Fibroblast of the aortic adventitia (primary cell): ENCODE measurements at places on chromosomes 3 and 15.

DNA sequence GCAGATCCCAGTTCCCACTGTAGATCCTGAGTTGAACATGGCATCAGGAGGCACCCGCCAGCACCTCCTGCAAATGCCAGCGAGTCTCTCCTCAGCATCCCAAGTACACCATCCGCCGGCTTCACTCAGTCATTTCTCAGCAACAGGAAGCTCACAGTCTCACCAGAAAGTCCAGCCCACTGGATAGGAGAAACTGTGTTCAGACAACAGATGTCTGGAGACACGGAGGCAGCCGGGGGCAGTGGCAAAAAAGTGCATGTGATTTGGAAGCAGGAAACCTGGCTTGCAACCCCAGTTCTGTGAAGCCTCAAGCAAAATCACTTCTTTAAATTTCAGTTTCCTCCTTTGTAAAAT is 68.7 kb downstream of the SRGAP3 start:
- DNase-seq = no peak

DNA sequence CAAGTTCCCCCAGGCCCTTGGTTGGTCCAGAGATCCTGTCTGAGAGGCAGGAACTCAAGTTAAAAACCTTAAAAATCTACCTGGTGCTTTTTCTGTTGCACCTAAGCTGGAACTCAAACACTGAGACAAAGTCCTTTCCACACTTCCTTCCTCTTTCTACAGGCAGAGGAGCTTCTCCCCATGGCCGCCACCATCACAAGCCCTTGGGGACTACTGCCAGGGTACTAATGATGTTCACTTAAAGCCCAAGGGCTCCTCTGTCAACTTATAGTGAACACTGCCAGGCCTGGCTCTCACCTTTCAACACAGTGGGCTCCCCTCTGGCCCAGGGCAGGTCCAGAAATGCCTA is 26.0 kb downstream of the TM4SF18 start:
- no peak for DNase-seq

- DNase-seq = no peak
Measured at GRCh38 chr15:77014132-77015081, 19.5 kb downstream of the PSTPIP1 start.

GRCh38 chr15:89308236-89308635 is 26.4 kb downstream of the POLG start:
- no peak for DNase-seq

DNA sequence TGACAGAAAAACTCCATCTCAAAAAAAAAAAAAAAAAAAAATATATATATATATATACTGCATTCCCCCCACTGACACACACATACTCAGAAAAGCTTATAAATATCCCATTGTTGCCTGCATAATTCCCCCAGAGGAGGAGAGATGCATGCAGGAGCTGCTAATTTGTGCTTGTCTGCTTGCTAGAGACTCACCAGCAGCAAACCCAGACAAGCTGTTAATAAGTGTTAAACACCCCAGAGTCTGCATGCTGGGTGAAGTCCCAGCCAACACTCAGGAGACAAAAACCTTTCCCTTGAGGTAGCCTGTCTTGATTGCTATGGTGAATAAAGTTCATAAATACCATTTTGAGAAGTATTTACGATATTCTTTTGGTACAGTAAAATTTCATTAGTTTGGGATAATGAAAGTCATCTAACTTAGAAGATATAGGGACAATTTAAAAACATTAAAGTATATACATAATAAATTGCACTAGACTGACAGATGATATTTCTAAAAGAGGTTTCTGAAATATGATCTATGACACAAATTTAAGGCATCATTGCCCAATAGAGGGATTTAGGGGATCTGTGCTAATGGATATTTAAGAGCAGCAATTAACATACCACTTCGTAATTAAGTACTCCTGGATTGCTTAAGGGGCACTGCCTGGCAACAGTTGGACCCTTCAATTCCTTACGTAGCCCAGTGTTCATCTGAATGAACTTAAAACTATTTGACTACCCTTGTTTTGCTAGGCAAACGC is 400.0 kb upstream of the C2CD4B start:
- no peak for DNase-seq

GRCh38 chr15:25790000-25790660 is 73.0 kb downstream of the ATP10A start:
- peak; percentile 93 for DNase-seq

DNA sequence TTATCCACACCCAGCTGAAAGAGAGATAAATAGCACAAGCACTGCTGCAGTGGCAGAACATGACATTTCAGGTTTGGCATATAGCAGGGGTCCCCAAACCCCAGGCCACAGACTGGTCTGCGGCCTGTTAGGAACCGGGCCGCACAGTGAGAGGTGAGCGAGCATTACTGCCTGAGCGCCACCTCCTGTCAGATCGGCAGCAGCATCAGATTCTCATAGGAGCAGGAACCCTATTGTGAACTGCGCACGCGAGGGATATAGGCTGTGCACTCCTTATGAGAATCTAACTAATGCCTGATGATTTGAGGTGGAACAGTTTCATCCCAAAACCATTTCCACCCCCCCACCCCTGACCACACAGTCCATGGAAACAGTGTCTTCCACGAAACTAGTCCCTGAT is 54.6 kb downstream of the CCR4 start:
- no peak for DNase-seq

DNA sequence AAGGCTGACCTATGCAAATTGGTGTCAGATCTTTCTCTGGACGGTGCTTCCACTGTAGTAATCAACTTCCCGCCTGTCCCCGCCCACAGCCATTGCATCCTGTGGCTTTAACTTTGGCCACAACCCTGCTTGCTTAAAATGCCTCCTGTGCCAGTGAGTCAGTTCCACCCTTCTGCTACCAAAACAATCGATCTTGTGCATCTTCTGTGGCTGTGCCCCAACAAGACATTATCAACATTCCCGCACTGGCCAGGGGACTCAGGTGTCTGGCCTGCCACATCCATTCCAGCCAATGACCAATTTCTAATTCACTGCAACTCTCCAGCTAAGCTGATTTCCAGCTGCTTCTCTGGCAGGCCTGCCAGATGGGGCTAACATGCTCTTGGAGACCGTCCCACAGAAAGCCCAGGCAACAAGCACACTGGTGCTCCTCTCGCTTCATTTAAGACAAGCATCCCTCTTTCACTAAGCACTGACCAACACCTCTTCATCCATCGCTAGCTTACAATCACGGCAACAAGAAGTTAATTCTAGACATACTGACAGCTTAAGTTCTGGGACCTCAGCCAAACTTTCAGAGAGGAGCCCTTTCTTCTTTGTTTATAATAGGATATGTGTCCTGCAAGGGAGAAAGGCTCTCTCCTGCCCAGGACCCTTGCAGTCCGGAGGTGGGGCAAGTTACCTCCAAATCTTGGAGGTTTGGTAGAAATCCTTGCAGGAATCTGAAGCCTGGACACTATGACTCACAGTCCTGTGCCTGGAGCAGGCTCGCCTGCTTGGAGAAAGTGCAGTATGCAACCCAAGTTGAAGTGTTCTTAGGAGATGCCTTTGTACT is 6.7 kb downstream of the CA12 start:
- peak; percentile 80 for DNase-seq

- no peak for DNase-seq
Measured at GRCh38 chr3:71072986-71073385, 510.5 kb downstream of the FOXP1 start.

DNA sequence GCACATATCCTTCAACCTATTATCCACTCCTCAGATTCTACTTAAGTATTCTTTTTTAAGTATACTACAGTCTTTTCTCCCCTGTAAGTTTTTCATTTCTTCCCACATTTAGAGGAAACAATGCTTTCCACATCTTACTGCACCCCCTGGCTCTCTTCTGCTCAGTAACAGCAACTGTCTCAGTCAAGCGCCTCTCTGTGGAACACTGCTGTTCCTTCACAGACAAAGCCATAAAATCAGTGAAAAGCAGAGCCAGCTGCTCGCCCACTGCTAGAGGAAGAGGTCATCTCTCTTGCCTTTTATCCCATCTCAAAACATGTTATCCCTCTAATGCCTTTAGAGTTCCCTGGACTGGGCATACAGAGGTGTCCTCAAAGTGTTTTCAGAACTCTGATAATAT is 24.8 kb downstream of the SERP1 start:
- no peak for DNase-seq

DNA sequence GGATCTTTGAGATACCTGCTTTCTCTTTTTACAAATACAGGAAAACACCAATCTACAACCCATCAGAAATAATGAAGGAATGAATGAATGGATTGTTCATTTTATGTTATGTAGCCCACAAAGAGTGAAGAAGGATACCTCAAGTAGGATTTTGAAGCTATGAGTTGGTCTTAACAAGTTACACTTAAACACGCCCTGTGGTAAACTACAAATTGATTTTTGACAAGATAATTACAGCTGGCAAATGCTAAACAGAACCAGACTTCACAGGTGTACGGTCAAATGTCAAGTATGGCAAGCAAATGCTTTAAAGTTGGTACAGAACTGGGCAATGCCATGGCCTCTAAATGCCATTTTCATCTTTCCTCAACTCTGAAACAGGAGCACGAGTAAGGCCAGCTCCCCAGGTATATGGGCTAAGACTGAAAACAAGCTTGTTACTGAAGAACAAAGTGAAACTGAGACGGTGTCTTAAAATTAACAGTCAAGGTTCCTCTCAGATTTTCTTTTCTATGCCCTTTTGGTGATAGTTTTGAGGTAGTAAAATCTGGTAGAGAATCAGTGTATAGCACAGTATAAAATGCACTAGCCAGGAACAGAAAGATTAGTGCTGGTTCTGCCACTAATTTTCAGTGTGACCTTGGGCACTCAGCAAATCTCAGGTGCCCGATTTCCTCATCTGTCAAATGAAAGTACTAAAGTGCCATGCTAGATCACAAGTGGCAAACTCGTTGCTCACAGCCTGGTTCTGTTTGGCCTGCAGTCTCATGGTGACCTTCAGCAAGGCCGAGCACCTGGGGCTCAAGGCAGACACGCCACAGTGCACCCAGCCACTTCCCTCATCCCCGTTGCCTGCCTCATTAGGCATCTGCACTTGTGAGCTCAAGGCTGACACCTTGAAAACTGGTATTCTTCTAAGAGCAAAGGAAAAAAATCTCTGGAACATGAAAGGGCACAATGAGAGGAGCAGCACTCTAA is 9.5 kb downstream of the RUVBL1 start:
- no peak for DNase-seq

GRCh38 chr3:52934630-52935530 is 37.5 kb upstream of the STIMATE start:
- DNase-seq = peak; percentile 74

- peak; percentile 2 for DNase-seq
Measured at GRCh38 chr3:7800006-7800780, 701.4 kb upstream of the LMCD1 start.
